ENCODE measurements at places on chromosomes 1 and 21. TPM values are rescaled to one million over a fixed set of nuclear protein-coding genes. Genes with fewer than 3 reads are reported as not detected.

The RHOU gene
- 0.09 TPM for polyA plus RNA-seq

The AK5 gene
- 0.18 TPM for polyA plus RNA-seq

- DNase-seq, result no peak
- H3K4me3 ChIP-seq, result no peak overlapping the region
- H3K27ac ChIP-seq, result no peak overlapping the region
- no peaks in the 10 kb centered on the region for H3K4me1 ChIP-seq
- H3K36me3 ChIP-seq, result no peaks in the 10 kb centered on the region
- H3K27me3 ChIP-seq, result no peaks in the 10 kb centered on the region
Measured at GRCh38 chr1:67446893-67447292, 16.7 kb upstream of the SERBP1 start.

DNA sequence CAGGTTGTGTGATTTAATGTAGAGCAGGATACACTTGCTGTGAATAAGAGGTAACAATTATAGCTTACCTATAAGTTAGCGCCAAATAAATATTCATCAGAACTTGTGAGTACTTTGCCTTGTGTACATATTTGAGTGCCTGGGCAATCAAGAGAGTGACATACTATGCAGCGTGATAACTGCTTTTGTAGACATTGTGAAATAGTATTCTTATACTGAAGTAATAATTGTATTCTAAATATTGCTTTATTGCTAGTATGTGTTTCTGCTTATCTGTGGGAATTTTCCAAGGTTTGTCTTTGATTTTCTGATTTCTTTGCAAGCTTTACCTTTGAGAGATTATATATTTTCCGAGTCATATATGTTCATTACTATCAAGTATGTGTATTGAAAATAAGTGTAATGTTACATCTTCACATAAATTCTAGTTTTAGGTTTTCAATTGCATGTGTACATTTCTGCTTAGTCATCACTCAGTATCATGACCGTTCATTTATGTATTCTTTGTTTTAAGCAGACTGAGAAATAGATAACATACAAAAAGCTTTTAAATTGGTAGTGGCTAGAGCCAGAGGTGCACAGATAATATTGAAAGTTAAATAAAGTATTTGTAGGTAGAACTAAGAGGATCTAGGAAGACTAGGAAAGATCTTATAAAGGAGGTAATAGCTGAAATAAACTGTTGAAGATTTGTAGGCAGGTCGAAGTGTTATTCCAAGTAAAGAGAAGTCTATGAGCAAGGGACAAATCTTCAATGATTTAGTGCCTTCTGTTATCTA lies 19.5 kb downstream of the USP25 start:
- H3K36me3 ChIP-seq, result no peaks in the 10 kb centered on the region
- no peak overlapping the region for H3K27ac ChIP-seq
- H3K4me1 ChIP-seq, result peaks cover 22% of the 10 kb centered on the region
- no peaks in the 10 kb centered on the region for H3K27me3 ChIP-seq
- no peak for DNase-seq

GRCh38 chr1:52748119-52748518 lies 21.9 kb downstream of the ZYG11B start:
- no peak for DNase-seq
- H3K27ac ChIP-seq, result no peak overlapping the region
- H3K27me3 ChIP-seq, result no peaks in the 10 kb centered on the region
- no peaks in the 10 kb centered on the region for H3K4me1 ChIP-seq
- H3K36me3 ChIP-seq, result no peaks in the 10 kb centered on the region

GRCh38 chr1:62529227-62529626 lies 68.1 kb upstream of the ANGPTL3 start:
- H3K27ac ChIP-seq, result no peak overlapping the region
- peaks cover 2% of the 10 kb centered on the region for H3K36me3 ChIP-seq
- H3K4me3 ChIP-seq, result no peak overlapping the region
- no peak for DNase-seq
- no peaks in the 10 kb centered on the region for H3K4me1 ChIP-seq
- no peaks in the 10 kb centered on the region for H3K27me3 ChIP-seq

The FCRL5 gene
- 80.1 TPM for polyA plus RNA-seq

GRCh38 chr1:1305300-1306069 lies 2.2 kb downstream of the ACAP3 start:
- peaks cover 47% of the 10 kb centered on the region for H3K4me1 ChIP-seq
- H3K27me3 ChIP-seq, result no peaks in the 10 kb centered on the region
- DNase-seq, result peak; percentile 84
- H3K4me3 ChIP-seq, result peak overlapping the region; percentile 35
- peaks cover 3% of the 10 kb centered on the region for H3K36me3 ChIP-seq
- peak overlapping the region; percentile 27 for H3K27ac ChIP-seq

DNA sequence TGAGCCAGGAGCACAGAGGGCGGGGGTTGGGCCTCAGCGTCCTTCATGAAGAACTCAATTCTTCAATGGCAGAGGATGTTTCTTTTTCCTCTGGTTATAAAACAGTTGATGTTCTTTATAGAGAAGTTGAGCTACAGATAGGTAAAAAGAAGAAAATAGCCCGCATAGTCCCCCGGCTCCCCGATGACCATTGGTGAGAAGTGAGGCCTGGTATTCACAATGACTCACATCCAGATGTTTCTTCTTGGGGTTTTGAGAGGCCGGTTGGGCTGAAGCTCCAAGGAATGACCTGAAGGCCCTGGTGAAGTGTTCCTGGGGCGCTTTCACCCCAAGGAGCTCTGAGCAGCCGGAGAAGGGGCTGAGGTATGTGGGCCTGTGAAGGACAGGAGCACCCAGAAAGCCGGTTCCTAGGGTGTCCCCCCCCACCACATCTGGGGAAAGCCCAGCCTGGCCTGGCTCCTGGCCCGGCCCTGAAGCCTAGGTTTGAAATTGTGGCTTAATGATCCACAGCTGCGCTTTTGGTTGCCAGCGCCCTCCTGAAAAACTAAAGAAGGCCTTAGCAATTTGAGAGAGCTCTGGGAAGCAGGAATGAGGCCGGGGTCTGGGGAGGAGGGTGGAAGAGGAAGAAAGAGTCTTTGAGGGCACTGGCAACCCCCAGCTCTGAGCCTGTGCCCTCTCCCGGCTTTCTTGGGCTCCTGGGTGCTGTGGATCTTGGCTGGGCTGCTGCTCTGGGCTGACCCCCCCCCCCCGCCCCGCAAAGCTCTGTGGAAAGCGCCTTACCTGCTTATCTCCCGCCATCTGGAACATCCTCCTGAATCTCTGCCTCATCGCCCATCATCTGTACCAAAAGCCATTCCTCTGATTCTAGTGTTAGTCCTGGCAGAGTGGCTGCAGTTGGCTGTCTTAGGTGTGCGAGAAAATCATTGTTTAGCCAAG lies 444.7 kb downstream of the CAMTA1 start:
- no peaks in the 10 kb centered on the region for H3K4me1 ChIP-seq
- no peak overlapping the region for H3K4me3 ChIP-seq
- no peak for DNase-seq
- H3K27me3 ChIP-seq, result peaks cover 2% of the 10 kb centered on the region
- H3K36me3 ChIP-seq, result no peaks in the 10 kb centered on the region
- no peak overlapping the region for H3K27ac ChIP-seq

The TOR3A gene
- polyA plus RNA-seq, result 65.6 TPM
